HFF-Myc (cell line): ENCODE measurements at places on chromosomes 7 and 10.

DNA sequence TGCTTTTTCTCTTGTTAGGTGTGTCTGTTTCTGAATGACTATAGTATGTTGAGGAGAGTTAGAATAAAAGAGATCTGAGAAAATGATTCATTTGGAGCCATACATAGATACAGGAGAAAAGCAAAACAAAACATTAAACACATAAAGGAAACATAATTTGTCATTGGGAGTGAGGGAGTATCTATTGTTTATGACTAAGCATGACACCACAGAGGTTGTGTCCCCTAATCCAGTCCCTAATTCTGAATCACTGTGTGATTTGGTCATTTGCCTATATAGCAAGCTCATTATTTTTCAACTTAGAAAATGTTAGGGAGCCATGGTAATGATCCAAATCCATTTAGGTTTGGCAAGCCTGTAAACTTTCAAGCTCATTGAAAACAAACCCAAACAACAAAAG lies 132.3 kb upstream of the BMPER start:
- no peak for DNase-seq

GRCh38 chr10:73732426-73732825 lies 11.7 kb upstream of the SEC24C start:
- DNase-seq: no peak

DNA sequence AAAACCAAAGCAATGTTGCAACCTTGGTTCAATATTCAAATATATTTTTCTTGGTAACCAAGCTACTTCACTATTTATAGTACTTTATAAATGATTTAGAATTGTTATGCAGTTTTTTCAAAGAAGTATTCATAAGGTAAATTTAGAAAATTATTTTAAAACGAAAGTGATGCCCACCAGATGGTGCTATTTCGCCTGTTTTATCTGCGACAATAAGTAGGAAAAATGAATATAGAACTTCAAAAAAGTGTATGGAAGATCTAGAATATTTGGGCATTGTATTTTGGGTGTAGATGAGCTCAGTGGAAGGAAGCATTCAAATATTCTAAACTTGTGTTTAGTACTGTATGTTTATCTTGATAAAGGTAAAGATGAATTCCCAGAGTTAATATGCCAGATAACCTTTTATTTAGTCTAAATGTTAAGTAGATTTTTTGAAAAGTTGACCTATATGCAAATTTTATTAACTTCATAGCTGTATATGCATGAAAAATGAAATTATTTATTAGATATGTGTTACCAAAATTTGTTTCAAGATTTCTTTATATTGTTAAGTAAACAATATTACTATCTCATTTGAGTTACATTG lies 93.2 kb downstream of the ADK start:
- DNase-seq: no peak

- no peak for DNase-seq
These were observed 1059.8 kb downstream of the LRMDA start for GRCh38 chr10:76491216-76491615.
